ENCODE measurements at places on chromosomes 12 and 14.
A peak's percentile ranks its signal among the peaks of the same experiment; 100 is the strongest.

GRCh38 chr12:89075880-89076540 is 276.3 kb downstream of the DUSP6 start:
- DNase-seq = no peak

- no peak for DNase-seq
These were observed 67.9 kb upstream of the FBRSL1 start for GRCh38 chr12:132422040-132422380.

- DNase-seq = no peak
These were observed 8.5 kb upstream of the BICD1 start for GRCh38 chr12:32098112-32098511.

- DNase-seq = peak; percentile 98
These were observed 12.4 kb downstream of the CALM1 start for GRCh38 chr14:90409209-90409730.

GRCh38 chr14:87635442-87635841 is 357.5 kb downstream of the GALC start:
- DNase-seq = no peak

- DNase-seq = no peak
These were observed 697 bp upstream of the TULP3 start for GRCh38 chr12:2890001-2890387.

DNA sequence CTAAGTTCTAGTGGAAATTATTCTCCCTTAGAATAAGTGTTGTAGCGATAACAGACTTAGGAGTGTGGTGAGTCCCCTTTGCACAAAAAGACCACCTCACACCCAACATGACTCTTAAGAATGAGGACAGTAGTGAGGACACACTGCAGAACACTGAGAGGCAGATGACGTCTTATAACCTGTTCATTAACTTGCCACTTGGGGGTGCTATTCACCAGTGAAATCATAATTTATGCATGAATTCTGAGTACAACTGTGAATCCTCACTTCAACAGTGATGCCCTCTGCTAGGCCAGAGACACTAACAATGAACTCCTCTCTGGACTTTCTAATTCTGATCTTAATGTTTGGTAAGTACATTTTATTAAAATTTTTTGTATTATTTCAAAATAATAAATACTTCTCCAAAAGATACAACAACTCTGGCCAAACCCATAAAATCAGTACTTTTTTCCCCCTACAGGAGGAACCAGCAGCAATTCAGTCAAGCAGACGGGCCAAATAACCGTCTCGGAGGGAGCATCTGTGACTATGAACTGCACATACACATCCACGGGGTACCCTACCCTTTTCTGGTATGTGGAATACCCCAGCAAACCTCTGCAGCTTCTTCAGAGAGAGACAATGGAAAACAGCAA is 274.7 kb downstream of the DAD1 start:
- peak; percentile 47 for DNase-seq

- DNase-seq = no peak
These were observed 21.0 kb downstream of the CHST11 start for GRCh38 chr12:104477510-104478390.
